Islet precursor cell (in vitro differentiated cells): ENCODE measurements at places on chromosomes 6 and 20.
A peak's percentile ranks its signal among the peaks of the same experiment; 100 is the strongest.

DNA sequence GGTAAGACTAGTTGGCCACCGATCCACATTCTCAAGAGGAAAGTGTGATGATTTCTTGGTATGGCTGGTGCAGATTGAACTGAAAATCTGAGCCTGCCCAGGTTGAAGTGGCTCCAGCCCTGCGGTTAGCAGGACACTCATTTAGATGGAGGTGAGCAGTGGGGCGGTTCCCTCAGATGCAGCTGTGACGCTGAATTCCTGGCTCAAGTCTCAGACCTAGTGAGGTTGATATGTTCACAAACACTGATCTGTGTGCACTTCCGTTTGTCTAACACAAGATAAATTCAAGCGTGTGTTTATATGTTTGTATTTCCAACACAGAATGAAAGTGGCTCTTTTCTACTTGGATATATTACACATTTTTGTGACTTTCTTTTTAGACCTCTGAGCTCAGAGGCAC is 83.4 kb upstream of the FRMD1 start:
- DNase-seq: peak; percentile 26

- peak; percentile 14 for DNase-seq
Observed at GRCh38 chr20:24147961-24148360, 159.4 kb upstream of the GGTLC1 start.

DNA sequence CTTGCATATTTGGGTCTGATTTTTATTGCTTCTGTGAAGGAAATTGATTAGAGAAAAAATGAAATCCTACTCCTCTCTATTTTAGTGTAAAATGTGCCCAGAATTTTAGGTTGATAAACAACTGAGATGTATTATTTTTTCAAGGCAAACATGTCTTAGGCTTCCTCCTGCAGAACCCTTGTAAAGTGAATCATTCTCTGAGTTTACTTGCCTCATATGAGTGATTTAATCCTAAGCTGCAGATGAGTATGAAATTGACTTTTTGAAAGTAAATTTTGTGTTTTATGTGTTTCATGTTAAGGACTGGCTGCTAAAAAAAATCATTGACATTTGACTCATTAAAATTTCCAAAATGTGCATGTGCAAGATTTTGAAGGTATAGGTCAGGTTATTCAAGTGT is 138.5 kb upstream of the PHACTR1 start:
- no peak for DNase-seq

GRCh38 chr6:144606083-144606482 is 320.9 kb downstream of the UTRN start:
- no peak for DNase-seq

DNA sequence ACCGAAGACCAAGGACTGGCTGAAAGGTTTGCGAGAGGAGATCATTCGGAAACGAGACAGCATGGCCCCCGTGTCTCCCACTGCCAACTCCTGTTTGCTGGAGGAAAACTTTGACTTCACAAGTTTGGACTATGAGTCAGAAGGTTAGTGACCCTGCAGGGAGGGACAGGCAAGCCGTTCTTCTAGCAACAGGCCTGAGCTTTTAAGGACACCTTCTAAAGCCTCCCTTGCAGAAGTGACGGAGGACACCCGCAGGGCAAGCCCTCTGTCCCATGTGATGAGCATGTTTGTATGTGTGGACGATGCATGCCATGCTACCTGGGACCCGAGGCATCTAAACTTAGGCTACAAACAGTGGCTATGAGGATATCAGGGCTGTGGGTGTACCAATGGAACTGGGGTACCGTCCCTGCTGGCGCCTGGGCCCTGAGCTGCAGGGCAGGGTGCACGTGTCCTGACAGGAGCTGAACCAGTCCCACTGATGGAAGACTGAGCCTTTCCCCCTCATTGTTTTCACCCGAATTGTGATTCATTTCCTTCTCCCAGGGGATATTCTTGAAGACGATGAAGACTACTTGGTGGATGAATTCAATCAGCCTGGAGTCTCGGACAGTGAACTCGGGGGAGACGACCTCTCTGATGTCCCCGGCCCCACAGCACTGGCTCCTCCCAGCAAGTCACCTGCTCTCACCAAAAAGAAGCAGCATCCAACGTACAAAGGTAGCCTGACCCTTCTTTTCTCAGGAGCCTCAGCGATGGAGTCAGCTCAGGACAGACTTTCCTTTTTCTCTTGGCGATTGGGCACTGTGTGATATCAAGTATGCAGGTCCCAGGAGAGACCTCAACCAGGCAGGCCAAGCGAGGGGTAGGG is 84.4 kb downstream of the SERAC1 start:
- peak; percentile 52 for DNase-seq

GRCh38 chr6:168699631-168700295 is 258.8 kb downstream of the SMOC2 start:
- no peak for DNase-seq

- peak; percentile 21 for DNase-seq
Observed at GRCh38 chr20:43533060-43533459, 25.6 kb downstream of the L3MBTL1 start.

DNA sequence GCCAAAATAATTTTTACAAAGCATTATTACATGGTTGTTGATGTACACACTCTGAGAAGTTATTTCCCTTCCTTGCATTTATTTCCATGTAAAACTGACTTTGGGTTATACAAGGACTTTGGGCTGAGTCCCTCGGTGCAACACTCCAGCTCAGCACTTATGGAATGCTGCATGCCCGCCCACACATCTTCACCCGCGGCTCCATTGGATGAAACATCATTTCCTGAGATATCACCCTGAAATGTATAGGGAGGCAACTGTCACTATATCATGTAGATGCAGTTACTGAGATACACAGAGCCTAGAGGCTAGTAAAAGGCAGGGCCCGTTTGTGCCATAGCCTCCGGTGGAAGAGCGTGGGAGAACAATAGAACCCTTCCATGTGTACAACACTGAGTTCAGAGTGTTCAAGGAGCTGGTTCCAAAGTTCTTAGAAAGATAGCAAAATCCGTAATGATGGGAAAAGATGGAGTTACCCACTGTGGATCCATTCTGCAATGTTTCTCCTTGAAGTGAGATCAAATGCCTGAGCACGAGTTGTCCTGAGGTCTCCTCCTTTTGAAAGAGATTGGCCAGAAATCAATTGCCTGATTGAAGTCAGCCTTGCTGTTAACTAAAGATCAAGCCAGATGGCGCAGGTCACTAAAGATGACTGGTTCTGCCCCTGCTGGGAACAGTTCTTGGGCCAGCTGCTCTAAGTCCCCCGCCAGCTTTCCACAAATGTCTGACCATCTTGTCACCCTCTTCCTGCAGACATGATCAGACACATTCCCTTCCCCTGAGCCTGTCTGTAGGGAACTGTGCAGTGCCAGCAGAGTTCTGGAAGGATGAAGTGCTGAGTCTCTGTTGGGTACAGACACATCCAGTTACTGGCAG is 100.9 kb upstream of the IYD start:
- peak; percentile 72 for DNase-seq

GRCh38 chr6:13795041-13795750 is 19.2 kb downstream of the MCUR1 start:
- peak; percentile 87 for DNase-seq

- no peak for DNase-seq
Observed at GRCh38 chr6:81748994-81749393, 3.5 kb downstream of the TENT5A start.

DNA sequence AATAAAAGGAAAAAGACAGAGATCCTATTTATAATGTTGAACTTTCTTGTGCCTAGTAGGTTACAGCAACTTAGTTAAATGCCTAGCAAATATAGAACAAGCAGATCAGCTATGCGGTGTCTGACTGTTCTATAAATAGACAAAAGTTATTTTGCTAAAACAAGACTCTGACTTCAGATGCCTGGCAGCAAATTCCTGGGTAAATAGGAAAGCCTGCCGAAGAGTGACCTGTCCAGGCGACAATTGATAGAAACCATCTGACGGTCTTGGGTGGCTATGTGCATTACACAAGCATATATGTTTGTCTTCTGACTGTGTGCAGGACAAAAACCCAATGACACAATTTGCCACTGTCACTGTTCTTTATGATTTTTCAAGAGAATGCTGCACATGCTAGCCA is 38.0 kb upstream of the PDE10A start:
- DNase-seq: no peak

- DNase-seq: no peak
Observed at GRCh38 chr6:39816747-39817146, 24.6 kb downstream of the DAAM2 start.

DNA sequence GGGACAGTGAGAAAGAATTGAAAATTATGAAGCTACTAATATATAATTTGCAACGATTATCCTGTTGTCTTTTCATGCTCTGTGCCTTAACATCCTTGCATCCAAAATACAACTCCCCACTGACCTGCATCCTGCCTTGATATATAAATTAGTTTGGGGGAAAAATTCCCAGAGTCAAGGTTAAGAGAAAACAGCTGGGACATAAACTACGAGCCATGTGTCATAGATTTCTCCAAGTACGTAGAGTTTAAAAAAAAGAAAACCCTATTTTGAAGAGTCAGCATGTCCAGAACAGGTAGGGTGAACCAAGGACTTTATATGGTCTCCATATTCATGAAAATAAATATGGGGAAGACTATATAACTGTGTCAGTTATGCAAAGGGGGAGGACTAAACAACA is 123.8 kb upstream of the MARCKS start:
- no peak for DNase-seq

- DNase-seq: no peak
Observed at GRCh38 chr6:127376685-127377084, 33.3 kb upstream of the ECHDC1 start.

DNA sequence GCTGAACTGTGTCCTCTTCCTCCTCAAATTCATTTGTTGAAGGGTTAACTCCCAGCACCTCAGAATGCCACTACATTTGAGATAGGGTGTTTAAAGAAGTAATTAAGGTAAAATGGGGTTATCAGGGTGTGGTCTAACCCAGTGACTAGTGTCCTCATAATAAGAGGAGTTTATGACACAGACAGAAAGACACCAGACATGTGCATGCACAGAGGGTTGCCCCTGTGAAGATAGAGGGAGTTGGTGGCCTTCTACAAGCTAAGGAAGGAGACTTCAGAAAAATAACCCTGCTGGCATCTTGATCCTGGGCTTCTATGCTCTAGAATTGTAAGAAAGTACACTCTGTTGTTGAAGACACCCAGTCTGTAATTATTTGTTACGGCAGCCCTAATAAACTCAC is 24.9 kb upstream of the EDN1 start:
- DNase-seq: no peak

- no peak for DNase-seq
Observed at GRCh38 chr20:18689557-18689956, 101.7 kb downstream of the DTD1 start.

DNA sequence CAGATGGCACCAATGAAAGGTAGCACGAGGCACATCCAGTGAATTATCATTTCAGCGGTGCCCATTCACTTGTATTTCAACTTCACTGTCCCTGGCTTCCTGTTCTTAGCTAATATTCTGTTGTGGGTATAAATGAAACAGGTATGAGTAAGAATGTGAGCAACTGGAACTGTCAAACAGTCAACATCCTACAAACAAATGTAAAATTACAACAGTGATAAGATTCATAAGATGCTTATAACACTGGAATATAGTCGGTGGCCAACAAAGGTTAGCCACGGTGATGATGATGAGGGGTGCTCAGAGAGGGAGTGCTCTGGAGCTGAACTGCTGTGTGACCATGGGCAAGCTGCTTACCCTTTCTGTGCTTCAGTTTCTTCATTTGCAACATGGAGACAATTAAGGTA is 74.9 kb upstream of the TOX2 start:
- no peak for DNase-seq

- DNase-seq: no peak
Observed at GRCh38 chr6:164108092-164108491, 693.6 kb downstream of the QKI start.

DNA sequence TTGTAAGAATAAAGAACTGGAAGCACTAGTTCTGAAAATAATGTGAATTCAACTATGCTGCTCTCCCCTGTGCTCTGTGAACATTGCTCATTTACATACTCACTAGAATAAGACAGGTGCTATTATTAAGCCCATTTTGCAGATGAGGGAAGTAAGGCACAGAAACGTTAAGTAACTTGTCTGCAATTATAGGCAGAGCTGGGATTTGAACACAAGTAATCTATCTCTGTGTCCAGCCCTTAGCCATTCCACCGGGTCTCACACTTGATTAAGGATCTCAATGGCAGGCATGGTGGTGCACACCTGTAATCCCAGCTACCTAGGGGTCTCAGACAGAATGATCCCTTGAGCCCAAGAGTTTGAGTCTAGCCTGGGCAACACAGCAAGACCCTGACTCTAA is 357.7 kb downstream of the CD83 start:
- no peak for DNase-seq

- no peak for DNase-seq
Observed at GRCh38 chr20:38418509-38419204, 16.5 kb downstream of the SNHG17 start.

GRCh38 chr6:140236732-140237131 is 862.3 kb upstream of the CITED2 start:
- DNase-seq: no peak

DNA sequence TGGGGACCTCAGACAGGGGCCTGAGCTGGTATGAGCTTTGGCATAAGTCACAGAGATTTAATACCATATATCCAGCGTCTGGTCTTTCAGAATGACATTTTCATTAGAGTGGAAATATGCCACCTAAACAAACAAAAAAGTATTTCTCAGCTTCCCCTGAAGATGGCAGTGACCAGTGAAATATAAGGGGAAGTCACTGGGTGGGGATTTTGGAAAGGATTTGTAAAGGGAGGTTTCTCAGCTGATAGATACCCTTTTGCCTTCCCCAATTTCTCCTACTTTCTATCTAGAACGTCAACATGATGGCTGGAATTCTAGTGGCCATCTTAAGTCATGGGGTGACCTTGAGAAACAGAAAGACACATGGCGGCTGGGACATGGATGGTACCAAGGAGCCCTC is 137.7 kb upstream of the LRFN2 start:
- no peak for DNase-seq

DNA sequence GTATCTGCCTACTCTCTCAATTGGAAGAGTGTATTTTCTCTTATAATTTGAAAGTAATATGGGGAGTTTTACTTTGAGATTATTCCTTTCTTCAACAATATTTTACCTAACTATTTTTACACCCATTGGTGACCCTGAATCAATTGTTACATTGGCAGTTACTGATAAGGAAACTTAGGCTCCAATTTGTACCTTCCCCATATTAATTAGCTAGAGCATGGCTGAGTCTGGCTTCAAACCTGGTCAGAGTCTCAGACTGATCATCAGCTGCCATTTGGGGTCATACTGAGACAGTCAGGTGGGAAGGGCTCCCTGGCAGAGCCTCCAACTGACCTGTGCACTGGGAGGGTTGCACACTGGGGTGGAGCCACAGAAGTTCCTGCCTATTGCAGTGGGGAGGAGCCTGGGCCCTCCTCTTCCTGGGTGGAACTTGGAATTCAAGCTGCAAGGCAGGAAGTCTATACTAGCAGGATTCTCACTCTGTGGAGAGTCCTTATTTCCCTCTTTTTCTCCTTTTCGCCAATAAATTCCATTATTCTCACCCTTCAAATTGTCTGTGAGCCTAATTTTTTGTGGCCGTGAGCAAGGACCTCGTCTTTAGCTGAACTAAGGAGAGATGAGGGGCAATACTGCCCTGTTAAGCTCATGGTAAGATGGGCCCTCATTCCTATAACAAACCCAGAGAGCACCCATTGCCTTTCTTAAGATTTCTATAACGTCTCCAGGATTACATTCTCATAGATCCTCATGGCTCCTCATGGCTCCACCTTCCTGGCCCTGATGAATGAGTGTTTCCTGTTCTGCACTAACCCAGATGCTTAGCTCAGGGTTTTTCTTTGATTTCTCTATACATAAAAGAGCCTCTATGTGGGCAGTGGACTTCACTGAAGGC is 285.1 kb downstream of the ADGB start:
- DNase-seq: no peak

- DNase-seq: no peak
Observed at GRCh38 chr6:152571089-152571488, 66.1 kb downstream of the SYNE1 start.
